ENCODE measurements at places on chromosomes 6 and 20. TPM values are rescaled to one million over a fixed set of nuclear protein-coding genes. Genes with fewer than 3 reads are reported as not detected.

Gene ECT2L
- 0.07 TPM for total RNA-seq

Gene TNXB
- 22.2 TPM for total RNA-seq

Gene SSTR4
- total RNA-seq = not detected

DNA sequence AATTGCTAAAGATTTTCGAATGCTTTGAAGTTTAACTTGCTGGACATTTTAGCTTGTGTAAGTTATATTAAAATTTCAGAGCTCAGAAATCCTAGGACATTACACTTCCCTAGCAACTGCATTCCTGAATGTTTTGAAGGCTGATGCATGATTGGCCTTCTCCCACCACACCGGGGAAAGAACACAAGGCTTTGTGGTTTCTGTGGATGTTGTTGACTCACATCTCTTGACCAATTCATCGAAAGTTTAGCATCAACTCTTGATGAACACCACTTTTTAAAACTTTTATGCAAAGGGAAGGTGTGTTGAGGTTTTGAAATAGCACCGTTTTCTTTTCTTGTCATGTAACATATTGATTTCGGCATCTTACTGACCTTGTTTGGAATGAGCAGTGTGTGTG lies 81.1 kb downstream of the RIMS1 start:
- H3K27me3 ChIP-seq = no peaks in the 10 kb centered on the region
- DNase-seq = no peak
- no peaks in the 10 kb centered on the region for H3K4me1 ChIP-seq
- no peak overlapping the region for H3K4me3 ChIP-seq
- no peaks in the 10 kb centered on the region for H3K36me3 ChIP-seq

DNA sequence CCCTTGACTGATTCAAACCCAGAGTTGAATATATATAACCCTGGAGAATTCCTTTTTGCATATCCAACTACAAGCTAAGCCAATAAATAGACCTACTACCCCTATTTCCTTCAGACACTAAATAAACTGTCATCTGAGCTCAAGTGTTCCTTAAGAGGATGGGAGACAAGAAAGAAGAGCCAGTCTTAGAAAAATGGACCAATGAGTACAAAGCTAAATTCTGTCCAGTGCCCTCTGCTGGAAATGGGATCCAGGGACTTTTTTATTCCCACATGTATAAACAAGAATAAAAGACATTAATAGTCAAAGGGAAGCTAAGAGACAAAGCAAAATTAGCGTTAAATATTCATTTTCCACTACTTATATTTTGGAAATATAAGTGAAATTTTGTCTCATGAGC lies 4.8 kb downstream of the PPP1R10 start:
- H3K36me3 ChIP-seq = peaks cover 47% of the 10 kb centered on the region
- peaks cover 19% of the 10 kb centered on the region for H3K27me3 ChIP-seq
- H3K4me1 ChIP-seq = peaks cover 31% of the 10 kb centered on the region
- peak overlapping the region; percentile 66 for H3K27ac ChIP-seq
- DNase-seq = no peak
- H3K4me3 ChIP-seq = peak overlapping the region; percentile 6

DNA sequence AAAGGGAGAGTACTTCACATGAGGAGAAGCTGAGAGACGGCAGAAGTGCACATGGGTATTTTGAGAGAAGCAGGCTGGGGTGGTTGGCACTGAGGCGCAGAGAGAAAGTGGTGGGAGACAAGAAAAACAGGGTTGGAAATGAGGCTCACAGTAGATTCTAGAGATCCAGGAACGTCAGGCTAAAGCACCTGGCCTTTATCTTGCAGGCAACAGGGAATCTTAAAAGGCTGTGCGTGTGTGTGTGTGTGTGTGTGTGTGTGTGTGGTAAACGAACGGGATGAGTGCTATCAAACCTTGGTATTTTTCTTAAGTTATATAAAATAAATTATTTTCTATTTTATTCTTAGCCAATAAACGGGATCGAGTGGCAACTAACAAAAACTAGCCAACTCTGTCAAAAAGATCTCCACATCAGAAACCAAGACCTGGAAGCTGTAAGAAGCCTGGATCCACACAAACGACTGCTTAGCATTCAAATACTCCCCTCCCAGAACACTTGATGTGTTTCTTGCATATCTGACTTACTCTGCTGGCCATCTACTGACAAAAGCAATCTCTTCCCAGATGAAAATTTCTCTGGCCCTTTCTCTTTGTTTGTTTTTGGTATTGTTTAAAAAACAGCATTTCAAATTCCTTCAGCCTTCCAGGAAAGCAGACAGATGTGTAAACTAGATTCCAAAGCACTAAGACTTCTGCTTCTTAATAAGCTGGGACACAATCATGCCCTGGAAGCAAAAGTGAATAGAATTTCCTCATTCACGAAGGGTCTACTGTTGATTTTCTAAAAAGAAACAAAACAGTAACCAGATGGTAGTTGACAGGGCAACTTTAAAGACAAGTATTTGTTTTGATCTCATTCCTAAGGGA lies 44.8 kb upstream of the FABP7 start:
- no peaks in the 10 kb centered on the region for H3K36me3 ChIP-seq
- H3K4me1 ChIP-seq = peaks cover 16% of the 10 kb centered on the region
- DNase-seq = no peak
- peak overlapping the region; percentile 16 for H3K27ac ChIP-seq
- no peaks in the 10 kb centered on the region for H3K27me3 ChIP-seq

- peaks cover 28% of the 10 kb centered on the region for H3K36me3 ChIP-seq
- no peak overlapping the region for H3K27ac ChIP-seq
- no peak for DNase-seq
- H3K27me3 ChIP-seq = no peaks in the 10 kb centered on the region
Measured at GRCh38 chr6:150934380-150934779, 68.9 kb downstream of the MTHFD1L start.

DNA sequence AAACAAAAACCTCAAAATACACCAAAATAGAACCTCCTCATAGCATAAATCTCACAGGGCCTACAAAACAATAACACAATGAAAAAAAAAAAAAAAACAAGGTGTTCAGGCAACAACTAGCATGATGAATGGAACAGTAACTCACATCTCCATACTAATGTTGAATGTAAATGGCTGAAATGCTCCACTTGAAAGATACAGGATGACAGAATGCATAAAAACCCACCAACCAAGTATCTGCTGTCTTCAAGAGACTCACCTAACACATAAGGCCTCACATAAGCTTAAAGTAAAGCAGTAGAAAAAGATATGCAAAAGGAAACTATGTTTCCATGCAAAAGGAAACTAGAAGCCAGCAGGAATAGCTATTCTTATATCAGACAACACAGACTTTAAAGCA lies 121.3 kb downstream of the CDK19 start:
- H3K36me3 ChIP-seq = peaks cover 23% of the 10 kb centered on the region
- no peak overlapping the region for H3K4me3 ChIP-seq
- H3K27ac ChIP-seq = no peak overlapping the region
- H3K27me3 ChIP-seq = no peaks in the 10 kb centered on the region
- H3K4me1 ChIP-seq = peaks cover 7% of the 10 kb centered on the region
